Glomerular endothelial cell (primary cell): ENCODE measurements at places on chromosomes 3 and 15.

DNA sequence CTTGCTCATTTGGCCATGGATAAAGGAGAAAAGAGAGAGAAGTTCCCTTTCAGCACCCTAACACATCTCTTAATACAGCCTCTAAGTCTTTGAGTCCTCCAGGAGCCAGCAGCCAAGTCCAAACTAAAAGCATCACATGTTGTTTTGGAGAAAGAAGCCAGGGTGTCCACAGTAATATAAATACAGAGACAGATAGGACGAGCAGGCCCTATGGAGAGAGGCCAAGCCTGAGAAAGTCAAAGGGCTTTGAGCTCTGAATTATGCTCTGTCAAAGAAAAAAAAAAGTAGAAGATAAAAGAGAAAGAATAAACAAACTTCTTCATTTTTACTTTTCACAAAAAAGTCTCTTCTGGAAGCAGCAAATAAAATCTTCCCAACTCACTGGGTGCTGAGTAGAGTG is 92.4 kb upstream of the THBS1 start:
- DNase-seq: no peak

GRCh38 chr15:59138243-59138642 is 33.3 kb downstream of the CCNB2 start:
- DNase-seq: peak; percentile 22

DNA sequence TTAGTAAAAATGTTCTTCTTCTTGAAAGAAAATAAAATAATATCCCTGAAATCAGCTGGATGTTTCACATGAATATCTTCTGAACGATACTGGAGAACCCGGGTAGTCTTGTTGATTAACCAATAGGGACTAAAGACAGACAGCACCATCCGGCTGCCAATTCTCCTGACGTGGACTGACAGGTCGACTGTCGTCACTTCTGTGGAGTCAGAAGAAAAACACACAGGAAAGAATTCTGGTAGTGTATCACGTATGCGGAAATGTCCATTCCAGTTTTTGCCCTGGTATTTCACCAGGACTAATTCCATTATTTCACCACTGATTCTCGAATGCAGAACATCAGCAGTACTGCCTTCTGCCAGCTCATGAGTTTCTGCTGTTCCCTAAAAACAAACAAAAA is 144.6 kb downstream of the VPS13C start:
- no peak for DNase-seq

- DNase-seq: no peak
Measured at GRCh38 chr3:69504232-69504631, 118.3 kb upstream of the FRMD4B start.

- no peak for DNase-seq
Measured at GRCh38 chr3:194598771-194599557, 34.3 kb downstream of the TMEM44 start.

DNA sequence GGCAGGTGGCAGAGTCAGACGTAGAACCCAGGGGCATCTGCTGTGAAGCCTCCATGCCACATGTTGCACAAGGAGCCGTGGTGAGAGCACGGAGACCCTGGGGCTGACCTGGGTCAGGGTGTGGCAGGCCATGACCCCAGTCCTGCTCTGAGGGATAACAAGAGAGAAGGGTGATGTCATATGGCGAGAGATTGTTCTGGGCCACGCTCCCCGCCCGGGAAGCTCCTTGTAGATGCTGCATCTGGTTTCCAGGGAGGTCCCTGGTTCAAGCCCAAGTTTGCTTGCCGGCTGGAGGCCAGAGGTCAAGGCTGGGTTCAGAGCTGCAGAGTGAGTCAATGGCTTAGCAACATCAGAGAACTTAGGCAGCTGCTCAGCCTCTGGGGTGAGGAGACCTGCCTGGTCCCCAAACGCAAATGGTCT is 17.3 kb downstream of the FGD5 start:
- no peak for DNase-seq

DNA sequence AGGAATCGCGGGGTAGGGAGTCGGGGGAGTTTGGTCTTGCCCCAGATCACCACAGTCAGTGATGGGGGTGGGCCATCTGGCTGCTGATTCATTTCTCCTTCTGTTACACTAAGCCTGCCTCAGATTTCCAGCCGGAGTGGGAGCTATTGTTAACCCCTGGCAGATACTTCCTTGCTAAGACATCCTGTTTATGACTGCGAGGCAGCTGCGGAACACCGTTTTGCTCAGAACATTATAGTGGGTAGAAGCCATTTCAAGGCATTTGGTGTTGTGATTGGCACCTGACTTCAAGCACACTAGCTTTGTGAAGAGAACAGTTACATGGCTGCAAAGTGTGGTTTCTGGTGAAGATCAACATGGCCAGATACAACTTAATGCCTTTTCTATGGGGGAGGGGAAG is 73.8 kb downstream of the FLNB start:
- peak; percentile 97 for DNase-seq

DNA sequence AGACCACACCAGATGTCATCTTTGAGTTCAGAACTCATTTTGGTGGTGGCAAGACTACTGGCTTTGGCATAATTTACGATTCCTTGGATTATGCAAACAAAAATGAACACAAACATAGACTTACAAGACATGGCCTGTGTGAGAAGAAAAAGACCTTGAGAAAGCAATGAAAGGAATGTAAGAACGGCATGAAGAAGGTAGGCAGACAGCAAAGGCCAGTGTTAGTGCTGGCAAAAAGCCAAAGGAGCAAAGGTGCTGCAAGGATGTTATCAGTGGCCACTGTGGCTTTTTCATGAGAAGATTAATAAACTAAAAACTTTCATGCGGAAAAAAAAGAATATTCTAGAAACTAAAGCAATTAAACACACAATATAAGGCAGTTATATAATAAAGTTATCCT is 21.9 kb downstream of the AAGAB start:
- no peak for DNase-seq

DNA sequence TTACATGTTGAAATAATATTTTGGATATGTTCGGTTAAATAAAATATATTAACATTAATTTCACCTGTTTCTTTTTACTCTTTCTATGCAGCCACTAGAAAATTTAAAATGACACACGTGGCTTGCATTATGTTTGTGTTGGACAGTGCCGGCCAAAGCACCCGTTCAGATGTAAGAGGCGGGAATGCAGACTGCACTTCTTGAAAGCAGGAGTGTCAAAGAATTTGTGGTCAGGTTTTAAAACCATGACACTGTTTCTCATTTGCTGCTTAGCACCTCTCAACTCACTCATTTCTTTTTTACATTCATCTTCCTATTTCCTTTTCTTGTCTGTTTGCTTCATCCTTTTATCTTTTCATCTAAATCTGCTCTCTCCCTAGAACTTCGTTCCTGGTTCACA is 35.3 kb upstream of the MINAR1 start:
- DNase-seq: no peak

- no peak for DNase-seq
Measured at GRCh38 chr3:187360596-187360995, 7.6 kb upstream of the RTP4 start.

- DNase-seq: no peak
Measured at GRCh38 chr3:7025581-7026300, 164.8 kb downstream of the GRM7 start.

DNA sequence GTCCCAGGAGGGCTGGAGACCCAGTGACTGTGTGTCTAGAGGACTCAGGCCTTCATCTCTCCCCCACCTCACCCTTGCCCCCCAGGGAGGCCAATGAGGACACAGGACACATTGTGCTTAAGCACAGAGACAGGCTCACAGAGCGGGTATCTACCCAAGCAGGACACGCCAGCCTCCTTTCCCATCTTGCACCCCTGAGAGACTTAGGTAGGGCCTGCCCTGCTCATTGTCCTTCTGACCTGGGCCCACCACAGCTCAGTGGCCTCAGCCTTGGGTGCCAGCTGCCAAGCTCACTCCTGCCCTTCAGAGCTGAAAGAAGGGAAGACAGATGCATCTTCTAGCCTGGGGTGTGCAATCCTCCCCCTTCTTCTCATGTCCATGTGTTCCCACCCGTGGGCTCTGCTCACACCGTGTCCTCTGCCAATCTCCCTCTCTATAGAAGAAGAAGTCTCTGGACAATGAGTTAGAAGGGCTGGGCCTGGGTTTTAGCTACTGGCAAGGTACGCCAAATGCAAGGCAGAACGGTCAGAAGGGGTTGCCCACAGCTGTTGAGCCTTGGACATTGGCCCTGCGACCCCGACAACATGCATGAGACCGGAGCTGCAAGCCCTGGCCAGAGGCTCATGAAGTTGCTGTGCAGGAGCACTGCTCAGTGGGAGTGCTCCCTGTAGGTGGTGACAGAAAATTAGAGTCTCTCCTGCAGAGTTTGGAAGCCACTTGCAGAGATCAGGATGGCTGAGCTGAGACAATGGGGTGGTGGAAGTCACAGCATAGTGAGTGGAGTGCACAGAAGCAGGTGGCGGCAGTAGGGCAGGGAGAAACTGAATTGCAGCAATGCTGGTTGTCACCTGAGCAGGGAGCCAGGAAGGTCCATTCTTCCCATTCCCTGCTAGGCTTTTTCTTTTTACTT is 32.8 kb downstream of the ACSBG1 start:
- no peak for DNase-seq

GRCh38 chr3:107990926-107991325 is 99.9 kb downstream of the CD47 start:
- DNase-seq: no peak

DNA sequence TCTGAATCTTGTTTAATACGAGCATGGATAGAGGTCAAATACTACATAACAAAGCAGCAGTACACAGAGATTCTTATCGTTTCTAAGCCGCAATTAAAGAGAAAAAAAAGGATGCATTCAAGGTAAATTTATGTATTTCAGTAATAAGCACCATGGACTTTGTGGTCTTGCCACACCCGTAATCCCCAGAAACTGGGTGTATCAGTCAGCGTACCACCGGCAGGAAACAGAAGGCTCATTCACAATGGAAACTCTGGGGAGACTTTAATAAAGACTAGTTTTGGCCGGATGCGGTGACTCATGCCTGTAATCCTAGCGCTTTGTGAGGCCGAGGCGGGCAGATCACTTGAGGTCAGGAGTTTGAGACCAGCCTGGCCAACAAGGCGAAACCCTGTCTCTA is 81.9 kb upstream of the ZNF280D start:
- peak; percentile 77 for DNase-seq

- no peak for DNase-seq
Measured at GRCh38 chr3:49775538-49775937, 10.8 kb downstream of the IP6K1 start.

GRCh38 chr3:48504051-48504946 is at the start of gene SHISA5:
Gene SHISA5, minus strand, starts transcription at chr3:48504174. Its CDS starts 80 bp downstream, at chr3:48504094.
- DNase-seq: peak; percentile 22

DNA sequence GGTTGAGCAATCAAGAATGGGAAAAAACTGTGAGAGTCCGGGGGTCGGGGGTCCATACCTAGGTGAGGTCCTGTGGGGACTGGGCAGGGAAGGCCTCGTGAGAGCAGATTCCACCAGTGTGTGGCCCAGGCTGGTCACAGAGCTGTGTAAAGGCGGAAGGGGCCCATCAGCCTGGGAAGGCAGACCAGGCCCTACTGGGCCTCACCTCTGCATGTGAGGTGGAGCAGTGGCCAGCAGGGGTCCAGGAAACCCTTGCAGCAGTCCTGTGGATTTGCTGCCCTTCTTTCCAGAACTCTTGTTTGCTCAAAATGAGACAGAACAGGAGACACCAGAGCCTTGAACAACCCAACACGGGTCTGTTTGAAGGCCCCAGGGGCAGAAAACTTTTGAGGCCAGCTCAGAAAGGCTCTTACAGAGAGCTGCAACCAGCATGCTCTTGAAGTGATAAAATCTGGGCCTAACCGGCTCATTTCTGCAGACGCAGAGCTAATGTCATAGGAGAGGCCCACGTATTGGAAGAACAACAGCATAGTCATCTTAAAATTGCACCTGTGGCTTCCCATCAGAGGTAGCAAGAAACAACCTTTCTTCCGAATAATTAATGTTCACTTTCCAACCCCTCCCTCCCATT is 30.3 kb upstream of the HHATL start:
- DNase-seq: no peak

DNA sequence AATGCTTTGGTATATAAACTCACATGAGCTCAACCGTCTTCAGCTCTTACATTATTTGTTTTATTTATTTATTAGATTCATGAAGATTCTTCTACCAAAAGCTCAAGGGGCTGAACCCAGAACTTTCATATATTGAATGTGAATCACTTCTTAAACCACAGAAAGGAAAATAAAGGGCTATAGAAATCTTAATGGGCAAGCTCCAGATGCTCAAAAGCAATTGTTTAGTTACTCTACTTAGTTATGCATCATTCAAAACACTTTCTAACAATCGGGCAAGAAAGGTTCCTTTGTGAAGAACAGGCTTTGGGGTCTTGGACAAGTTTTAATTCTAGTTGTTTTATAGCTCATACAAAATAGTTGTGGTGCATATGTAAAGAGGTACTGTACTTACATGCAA is 380.2 kb downstream of the TIGIT start:
- DNase-seq: no peak

GRCh38 chr3:174846055-174846454 is 13.1 kb upstream of the NAALADL2 start:
- DNase-seq: no peak

DNA sequence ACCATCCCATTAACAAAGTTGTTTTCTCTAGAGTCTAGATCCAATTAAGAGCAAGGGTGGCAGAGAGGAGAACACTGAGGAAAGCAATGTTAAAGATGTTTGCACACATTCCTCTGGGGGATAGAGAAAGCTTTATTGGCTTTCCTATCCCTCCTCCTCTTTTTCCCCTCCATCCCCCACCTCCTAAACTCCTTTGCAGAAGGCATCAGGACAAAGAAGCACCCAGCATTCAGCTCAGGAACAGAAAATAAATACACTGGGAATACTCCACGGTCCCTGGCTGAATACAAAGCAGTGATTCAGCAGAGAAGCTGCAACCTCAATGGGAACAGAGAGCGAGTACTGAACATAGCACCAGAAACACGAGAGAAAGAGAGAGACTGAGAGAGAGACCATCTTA is 21.9 kb downstream of the LSAMP start:
- DNase-seq: no peak

GRCh38 chr3:8987226-8987625 is 24.0 kb upstream of the RAD18 start:
- no peak for DNase-seq

- DNase-seq: no peak
Measured at GRCh38 chr15:63082366-63082765, 39.3 kb upstream of the LACTB start.

DNA sequence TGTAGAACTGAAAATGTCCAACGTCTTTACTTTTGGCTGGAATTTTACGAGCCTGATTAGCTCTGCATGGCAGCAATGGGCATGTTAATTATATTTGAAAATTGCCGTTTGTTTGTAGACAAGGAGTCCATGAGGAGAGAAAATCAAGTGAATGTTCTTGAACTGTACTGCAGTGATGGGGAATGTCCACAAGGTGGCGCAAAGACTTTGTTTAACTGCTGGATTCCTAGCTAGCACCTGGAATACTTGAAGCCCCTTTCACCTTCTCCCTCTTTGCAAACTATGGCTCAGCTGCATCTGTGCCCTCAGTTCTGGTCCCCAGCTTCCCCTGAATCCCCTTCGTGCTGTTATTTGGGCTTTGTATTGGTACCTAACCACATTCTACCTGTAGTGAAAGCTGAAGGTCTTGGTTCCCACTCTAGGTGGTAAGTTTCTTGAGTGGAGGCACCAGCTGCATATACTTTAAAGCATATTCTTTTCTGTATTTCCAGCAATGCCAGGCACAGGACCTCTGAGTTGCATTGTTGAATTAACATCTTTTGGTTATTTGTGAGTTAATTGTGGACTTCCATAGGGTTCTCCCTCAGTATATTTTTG is 25.3 kb downstream of the EXOG start:
- DNase-seq: peak; percentile 77

- DNase-seq: no peak
Measured at GRCh38 chr3:133152056-133152455, 113.9 kb downstream of the TMEM108 start.
